NCI-H2171 (cell line): ENCODE measurements at places on chromosomes 3 and 15.

GRCh38 chr3:53970661-53971060 is 79.0 kb upstream of the SELENOK start:
- DNase-seq: no peak

DNA sequence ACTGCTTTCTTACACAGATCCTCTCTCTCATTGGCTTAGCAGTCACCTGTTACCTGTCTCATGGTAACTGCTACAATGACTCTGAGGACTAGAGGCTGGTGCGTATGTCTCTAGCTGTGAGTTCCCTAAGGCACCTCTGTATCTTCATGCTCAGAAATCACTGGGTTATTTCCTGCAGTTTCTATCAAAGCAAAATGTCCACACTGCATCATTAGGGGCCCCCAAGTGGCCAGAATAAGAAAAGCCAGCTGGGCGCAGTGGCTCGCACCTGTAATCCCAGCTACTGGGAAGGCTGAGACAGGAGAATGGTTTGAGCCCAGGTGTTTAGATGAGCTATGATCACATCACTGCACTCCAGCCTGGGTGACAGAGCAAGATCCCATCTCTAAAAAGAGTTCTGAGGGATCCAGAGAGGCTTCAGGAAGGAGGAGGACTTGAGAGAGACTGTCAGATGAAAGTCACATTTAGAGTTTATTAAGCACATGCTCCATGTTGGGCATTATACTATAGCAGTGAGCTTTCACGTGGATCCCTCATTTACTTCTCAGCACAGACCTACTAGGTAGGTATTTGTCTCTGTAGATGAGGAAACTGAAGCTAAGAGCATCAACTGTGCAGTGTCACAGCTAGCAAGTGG is 2.3 kb upstream of the VPS18 start:
- no peak for DNase-seq

- no peak for DNase-seq
Observed at GRCh38 chr3:22284559-22284958, 533.5 kb upstream of the ZNF385D start.

DNA sequence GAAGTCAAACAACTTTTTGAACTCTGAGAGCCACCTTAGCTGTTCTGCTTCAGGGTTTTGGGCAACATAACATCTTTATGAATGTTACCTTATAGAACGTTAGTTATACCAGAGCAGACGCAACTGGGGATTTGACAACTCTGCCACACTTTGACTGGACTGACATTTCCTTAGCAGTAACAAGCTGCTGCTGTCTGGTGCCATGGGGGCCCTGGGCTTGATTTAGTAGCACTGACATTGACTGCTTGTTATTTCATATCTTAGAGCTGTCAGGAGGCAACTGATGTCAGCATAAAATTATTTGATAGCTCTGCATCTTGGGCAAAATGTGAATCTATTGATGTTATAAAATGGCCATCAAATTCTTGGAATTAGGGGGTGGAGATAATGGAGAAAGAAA is 285.4 kb downstream of the ROBO2 start:
- DNase-seq: no peak

- DNase-seq: no peak
Observed at GRCh38 chr3:183991403-183991802, 26.3 kb downstream of the ABCC5 start.

DNA sequence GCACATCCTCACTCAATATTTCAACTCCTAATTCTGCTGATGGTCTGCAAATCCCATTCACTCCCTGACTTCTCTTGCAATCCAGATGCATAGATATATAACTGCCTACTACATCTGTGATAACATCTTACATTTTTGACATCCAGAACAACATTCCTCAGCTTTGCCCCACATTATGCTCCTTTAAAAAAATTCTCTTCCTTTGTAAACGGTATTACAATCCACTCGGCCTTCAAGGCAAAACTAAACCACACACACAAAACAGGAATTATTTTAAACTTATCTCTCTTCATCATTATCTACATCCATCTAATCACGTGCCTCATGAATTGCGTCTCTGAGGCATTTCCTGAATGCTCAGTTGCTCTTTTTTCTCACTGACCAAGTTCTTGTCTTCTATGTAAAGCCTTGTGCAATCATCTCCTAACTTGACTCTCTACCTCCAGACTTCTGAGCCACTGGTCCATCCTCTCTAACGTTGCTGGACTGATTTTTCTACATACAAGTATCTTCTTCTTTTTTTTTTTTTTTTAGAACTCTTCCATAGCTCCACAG is 117.0 kb downstream of the SATB1 start:
- DNase-seq: no peak

GRCh38 chr3:141746962-141747361 is 8.9 kb downstream of the RNF7 start:
- DNase-seq: no peak

DNA sequence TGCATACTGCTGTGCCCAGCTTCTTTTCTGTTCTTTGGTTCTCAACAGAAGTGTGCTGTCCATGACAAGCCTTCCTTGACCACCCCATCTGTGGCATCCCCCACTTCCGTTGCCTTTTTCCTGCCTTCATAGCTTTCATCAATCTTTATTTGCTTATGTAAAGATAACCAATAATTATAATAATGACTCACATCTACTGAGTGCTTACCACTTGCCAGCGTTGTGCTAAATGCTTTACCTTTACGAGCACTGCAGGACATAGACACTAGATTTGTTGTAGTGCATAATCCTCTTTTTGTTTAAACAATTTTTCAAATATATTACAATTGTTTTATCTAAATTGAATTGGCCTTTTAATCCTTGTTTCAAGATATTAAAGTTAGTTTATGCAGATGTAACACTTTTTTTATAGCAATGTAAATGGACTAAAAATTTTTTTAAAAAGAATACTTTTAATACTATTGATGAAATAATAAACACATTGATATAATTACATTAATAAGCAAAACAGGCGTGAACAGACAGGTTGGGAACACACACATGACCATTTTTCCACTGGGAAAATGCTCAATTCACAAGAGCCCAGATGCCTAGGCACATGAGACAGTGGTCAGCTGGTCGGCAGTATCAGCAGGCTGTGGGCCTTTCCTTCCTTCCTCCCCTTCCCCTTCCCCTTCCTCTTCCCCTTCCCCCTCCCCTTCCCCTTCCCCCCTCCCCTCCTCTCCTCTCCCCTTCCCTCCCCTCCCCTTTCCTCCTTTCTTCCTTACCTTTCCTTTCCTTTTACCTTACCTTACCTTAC is 42.5 kb downstream of the TRAK1 start:
- DNase-seq: no peak

DNA sequence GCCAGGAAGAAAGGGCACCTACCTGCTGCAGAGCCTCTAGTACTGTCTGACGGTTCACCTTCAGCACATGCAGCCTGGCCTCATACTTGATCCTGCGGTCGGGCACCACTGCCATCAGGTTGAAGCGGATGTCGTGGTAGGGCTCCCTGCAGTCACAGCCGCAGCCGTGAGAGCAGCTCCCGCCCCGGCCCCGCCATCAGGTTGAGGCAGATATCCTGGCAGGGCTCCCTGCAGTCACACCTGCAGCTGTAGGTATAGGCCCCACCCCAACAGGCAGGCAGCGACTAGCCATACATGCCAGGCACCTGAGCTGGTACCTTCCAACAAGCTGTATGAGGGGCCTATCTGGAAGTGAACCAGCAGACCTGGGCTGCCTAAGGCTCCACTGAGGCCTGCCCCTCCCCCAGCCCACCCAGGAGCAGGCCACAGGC is 38.7 kb downstream of the SEMA3G start:
- DNase-seq: peak; percentile 13

DNA sequence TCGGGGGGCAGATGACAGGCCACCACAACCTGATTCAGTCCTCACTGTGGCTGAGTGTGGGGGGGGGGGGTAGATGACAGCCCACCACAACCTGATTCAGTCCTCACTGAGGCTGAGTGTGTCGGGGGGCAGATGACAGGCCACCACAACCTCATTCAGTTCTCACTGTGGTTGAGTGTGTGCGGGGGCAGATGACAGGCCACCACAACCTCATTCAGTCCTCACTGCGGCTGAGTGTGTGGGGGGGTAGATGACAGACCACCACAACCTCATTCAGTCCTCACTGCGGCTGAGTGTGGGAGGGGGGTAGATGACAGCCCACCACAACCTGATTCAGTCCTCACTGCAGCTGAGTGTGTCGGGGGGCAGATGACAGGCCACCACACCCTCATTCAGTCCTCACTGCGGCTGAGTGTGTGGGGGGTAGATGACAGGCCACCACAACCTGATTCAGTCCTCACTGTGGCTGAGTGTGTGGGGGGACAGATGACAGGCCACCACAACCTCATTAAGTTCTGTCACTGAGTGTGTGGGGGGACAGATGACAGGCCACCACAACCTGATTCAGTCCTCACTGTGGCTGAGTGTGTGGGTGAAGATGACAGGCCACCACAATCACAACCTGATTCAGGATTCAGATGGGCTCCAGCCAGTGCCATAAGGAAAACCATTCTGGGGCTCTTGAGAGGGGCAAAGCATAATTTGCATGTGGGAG is 16.9 kb downstream of the ZNF717 start:
- no peak for DNase-seq

DNA sequence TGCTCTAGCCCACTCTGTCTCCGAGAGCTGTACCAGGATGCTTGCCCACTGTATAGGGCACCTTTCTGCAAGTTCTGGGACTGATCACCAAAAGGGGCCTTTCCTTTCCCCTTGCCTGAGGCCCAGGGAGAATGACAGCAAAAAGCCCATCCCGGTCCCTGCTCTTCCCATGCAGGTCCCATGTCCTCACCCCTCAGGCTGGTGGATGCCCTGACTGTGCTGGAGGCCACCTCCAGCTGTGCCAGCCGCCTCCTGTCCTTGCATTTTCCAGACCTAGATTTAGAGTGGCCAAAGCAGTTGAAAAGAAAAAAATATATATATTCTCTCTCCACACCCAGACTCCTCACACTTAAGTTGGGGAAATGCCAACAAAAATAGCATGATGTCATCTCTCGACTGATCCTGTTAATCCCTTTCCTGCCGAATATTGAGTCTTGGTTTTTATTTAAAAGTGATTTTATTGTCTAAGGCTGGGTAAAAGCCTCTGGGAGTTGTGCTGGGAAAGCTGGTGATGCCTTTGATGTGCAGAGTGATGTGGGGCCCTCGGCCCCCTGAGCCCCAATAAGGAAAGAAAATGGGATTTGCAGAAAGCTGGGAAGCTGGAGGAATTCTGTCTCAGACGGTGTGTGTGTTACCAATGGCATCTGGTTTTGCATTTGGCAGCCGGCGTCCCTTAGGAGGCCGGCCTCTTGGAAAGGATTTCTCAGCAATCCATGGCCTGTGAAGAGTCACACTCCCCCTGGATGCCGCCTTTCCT is 29.3 kb upstream of the TPM1 start:
- DNase-seq: no peak

DNA sequence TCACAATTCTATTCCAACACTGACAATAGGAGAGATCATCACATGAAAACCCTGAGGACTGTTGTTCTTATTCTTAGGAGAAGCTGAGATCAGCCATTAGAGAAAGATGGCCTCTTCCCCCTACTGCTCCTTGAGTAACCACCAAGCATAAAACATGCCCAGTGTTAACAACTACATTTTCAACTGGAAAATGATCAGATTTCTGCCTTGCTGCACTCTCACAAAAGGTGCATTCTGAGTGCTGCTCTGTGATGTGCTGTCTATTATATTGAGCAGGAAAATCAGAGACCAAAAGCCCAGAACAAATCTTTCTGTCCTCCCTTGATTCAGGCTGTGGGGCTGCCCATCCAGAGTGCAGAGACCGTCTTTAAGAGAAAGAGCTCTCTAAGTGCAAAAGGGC is 304.6 kb upstream of the TRIM42 start:
- DNase-seq: no peak

DNA sequence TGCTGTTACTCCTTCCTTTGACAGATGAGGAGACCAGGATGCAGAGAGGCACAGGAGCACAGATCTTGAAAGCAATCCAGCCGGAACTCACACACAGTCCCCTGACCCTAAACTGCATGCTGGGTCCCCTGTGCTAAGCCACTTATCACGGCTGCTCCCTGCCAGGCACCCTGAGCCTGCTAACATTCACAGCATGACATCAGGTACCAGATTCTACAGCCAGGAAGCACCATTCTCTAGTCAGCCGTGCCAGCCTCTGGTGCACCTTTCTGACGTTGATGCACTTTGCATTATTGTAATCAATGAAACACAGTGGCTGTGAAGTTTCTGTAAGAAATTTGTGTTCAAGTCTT is 247.3 kb downstream of the OCA2 start:
- DNase-seq: no peak

- DNase-seq: no peak
Observed at GRCh38 chr3:120407508-120408287, 43.1 kb downstream of the FSTL1 start.

DNA sequence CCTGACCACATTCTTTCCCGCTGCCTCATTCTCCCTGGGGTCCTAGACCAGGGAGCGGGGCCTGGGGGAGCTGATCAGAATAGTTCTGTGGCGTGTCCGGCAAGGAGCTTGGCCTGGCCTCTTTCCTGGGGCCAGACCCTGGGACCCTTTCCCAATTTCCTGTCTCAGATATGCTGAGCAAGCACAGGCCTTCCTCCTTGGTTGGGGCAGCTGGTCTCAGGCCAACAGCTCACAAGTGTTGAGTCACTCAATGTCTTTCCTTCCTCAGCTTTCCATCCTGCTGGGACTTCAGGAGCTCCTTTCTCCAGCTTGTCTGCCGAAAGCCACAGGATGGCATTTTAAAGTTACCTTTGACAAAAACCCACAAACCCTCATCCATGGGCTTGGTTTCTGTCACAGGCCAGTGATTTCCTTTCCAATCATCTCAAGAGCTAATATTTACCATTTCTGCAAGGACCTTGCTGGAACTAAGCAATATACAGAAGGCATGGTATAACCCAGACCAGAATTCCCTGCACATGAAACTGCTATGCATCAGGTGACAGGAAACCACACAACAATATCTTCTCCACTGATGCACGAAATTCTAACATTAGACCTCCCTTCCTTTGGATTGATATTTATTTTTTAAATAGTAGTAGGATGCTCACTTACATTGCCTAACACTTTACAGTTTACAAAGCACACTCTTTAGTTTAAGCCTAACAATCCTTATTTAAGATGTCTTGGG is 19.5 kb upstream of the TIMP4 start:
- no peak for DNase-seq

- peak; percentile 11 for DNase-seq
Observed at GRCh38 chr3:53046171-53047170, 598 bp upstream of the SFMBT1 start.

DNA sequence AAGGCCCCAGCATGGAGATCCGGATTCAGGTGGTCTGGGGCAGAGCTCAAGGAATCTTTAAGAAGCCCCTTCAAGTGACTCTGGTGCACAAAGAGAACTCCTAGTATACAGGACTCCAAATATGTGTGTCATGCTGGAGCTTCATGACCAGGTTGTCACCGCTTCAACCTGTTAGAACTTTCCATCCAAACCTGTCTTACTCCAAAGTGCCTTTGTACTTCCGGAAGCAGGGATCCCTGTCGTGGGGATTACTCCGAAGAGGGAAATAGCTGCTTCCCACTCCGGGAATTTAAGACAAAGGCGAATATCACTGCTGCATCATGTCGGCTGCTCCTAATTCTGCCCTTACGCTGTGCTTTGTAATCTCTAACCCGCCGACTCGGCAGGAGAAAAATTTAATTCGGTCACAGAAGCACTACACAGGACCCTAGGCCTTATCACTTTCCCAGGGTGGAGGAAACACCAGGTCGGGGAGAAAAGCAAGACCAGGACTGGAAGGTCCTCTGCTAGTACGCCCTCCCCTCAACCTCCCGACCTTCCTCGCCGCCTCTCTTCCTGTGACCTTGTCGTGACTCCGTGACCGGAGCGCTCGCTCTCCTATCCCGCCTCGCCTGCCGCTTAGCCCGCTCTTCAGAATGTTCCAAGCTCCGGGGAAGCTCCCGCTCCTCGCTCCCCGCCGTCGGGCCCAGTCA is 730 bp downstream of the HIGD1A start:
- no peak for DNase-seq
